ENCODE measurements at places on chromosomes 16 and 17. TPM values are rescaled to one million over a fixed set of nuclear protein-coding genes. Genes with fewer than 3 reads are reported as not detected.

Gene UBALD2
- total RNA-seq = 4.6 TPM

Gene CNTD1
- 0.37 TPM for total RNA-seq

Gene C16orf92
- not detected for total RNA-seq

Gene WNK4
- total RNA-seq = 4.3 TPM

Gene MYH8
- total RNA-seq = not detected

Gene HOXB6
- total RNA-seq = 0.62 TPM

Gene SSTR5
- not detected for total RNA-seq

Gene RAB40B
- total RNA-seq = 2.8 TPM

Gene TSNAXIP1
- 0.89 TPM for total RNA-seq

Gene TBX4
- total RNA-seq = not detected

Gene RND2
- total RNA-seq = 0.50 TPM

Gene GCGR
- total RNA-seq = not detected

Gene C1QTNF8
- not detected for total RNA-seq

Gene KRTAP9-2
- total RNA-seq = not detected

Gene NKD1
- total RNA-seq = under 0.01 TPM

Gene MT1M
- 1.8 TPM for total RNA-seq

Gene LGALS9
- total RNA-seq = 1.00 TPM

Gene SOCS1
- 3.9 TPM for total RNA-seq

Gene EPN3
- total RNA-seq = not detected

Gene IRX3
- total RNA-seq = 0.12 TPM

Gene SHCBP1
- total RNA-seq = 71.8 TPM

Gene ULK2
- total RNA-seq = 19.1 TPM

Gene TNFRSF13B
- not detected for total RNA-seq

Gene KRTAP1-5
- 54.1 TPM for total RNA-seq

Gene SULT1A1
- 0.87 TPM for total RNA-seq

Gene FOXN1
- under 0.01 TPM for total RNA-seq

Gene HOXB7
- 1.4 TPM for total RNA-seq

Gene ODAD4
- total RNA-seq = 1.3 TPM

Gene CD300LB
- total RNA-seq = not detected

Gene SHBG
- 0.37 TPM for total RNA-seq

Gene TMEM238L
- total RNA-seq = not detected

Gene HYDIN
- total RNA-seq = 1.00 TPM

Measured in uterine smooth muscle cell (primary cell).